Activated T-helper 1 cell treated with Interleukin-2 at 50 U/mL for 16 hours (primary cell): ENCODE measurements at places on chromosomes 7 and 10.

GRCh38 chr10:99777918-99778714 is 4.3 kb upstream of the ABCC2 start:
- DNase-seq, result no peak

DNA sequence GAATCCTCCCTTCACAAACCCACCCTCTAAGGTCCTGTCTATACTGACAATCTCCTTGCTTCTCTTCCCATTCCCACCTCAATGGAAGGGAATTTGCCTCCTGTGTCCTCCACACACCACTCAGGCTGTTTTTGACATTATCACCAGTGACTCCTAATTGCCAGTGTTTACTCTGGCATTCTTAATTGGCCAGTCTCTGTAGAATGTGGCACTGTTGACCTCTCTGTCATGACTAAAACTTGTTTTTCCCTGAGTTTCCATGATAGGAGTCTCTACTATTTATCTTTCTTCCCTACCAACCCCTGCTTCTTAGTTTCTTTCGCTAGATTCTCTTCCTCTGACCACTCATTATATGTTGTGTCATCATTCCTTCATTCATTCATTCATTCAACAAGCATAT is 12.1 kb downstream of the SLC16A12 start:
- DNase-seq, result no peak

DNA sequence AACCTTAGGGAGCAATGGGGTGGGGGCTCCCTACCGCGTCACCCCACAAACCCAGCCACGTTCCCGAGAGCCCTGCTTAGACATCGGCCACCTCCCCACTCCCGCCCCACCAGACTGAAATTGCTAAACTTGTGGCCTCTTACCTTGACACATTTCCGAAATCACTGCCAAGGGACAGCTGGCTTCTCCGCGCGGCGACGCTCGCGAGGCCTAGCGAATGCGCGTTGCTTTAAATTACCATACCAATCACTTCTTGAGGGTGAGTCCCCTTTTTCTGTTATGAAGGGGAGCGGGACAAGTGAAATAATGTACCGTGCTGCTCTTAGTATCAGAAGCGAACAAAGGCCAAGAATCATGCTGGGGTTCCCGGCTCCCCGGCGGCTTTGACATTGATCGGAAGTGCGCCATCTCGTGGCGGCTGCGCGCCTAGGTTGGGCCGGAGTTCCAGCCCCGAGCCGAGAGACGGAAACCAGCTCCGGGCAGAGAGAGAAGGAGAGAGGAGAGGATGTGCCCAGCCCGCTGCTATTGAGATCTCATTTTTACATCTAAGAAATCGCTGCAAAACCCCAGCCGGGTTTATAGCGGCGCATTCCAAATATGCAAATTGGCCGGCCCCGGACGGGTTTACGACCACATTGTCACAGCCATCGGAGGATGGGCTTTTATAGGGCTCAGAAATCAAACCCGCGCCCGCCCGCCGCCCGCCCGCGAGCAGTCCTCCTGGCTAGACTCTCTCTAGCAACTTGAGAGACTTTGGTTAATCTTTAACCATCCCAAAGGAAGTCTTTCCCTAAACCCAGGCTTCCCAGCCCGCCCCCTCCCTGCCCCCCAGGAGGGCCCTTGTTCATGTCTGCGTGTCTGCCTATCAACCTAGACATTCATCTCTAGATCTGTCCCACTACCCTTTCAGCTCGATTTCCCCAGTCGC is 5.3 kb downstream of the HOXA11 start:
- peak; percentile 46 for DNase-seq

DNA sequence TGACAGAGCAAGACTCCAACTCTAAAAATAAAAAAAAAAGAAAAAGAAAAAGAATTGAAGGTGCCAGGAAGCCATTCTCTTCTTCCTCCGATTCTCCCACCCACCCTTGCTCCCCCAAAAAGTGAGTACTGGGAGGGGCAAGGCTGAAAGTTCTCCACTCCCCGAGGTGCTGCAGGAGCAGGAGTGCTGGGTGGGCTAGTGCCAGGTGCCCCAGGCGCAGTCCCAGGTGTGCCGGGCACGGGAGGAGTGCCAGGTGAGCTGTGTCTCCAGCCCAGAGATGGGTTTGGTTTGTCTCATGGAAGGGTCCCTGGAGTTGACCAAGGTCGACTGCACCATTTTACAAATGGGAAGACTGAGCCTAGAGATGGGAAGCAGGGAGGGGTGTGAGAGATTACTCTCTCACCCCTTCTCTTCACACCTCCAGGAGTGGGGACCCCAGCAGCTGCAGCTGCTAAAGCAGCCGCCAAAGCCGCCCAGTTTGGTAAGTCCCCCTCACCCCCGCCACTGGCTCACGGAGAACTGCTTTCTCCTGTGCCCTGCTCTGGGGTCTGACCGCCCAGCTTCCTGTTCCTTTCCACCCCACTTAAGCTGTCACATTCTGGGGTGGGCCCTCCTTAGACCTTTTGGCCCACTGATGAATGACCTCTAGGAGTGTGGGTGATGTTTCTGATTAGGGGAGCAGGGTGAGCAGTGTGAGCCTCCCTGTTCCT is 26.2 kb upstream of the LIMK1 start:
- DNase-seq, result no peak

- DNase-seq, result no peak
Measured at GRCh38 chr10:48934672-48935501, 4.8 kb downstream of the LRRC18 start.

DNA sequence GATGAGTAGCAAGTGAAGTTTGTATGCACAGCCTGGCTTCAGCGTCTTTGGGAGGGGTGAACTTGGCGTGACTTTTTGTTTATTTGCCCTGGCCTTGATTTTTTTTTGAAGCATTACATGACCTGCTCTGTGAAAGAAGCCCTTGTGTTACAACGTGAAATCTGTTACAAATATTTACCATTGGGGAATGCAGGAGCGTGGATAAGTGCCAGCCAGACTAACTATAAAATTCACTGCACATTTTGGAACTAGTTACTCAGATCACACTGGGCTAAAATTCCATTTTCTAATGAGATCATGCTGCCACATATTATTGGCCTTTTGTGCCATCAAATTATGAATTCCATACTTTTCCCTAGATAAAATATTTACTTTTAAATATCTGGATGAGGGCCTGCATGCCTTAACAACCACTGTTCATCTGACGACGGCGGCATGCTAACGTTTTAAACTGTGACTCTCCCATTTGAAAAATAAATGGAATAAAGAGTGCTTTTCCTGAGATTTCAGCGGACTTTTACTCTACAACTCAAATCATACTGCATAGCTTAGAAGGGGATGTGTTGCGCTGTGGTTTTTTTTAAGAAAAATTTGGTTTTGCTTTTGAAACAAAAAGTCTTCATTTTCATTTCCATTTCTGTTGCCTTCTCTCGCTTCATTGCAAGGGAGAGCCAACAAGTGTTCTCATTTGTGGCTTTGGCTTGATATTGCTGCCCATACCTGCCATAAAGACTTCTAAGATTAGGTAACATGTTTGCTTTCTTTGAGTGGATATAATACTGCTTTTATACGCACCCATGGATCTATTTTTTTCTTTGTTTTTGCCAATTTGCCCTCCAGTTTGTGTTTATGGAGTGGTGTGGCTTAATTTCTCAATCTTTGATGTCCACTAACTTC is 352.2 kb downstream of the TFEC start:
- DNase-seq, result no peak

DNA sequence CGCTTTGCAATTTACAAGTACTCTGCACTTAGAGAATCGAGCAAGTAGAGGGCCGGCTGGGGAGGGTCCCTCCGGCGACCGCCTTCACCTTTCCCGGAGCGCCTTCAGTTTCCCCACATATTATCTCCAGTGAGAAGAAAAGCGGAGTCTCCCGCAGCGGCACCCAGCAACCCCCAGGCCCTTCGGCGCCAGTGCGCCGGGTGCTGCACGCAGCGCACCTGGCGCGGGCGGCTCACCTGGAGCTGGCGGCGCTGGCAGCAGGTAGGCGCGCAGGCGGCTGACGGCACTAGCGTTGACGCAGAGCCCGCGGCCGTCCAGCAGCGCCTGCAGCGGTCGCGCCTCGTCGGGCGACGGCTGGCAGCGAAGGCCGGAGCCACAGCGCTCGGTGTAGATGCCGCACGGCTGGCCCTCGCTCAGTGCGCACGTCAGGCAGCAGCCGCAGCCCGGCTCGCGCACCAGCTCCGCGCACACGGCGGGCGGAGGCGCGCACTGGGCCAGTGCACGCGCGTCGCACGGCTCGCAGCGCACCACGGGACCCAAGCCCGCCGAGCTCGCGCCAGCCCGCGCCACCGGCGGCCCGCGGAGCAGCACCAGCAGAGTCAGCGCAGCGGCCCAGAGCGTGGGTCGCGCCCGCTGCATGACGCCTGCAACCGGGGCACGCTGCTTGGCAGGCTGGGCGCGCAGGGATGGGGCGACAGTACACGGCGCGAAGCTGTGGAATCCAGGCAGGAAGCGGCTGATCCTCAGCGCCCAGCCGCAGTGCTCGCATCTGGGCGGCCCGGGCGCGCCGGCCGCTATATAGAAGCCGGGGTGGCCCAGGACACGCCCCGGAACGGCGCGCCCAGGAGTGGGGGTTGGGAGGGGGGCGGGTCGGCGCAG is at the start of gene IGFBP3:
Gene IGFBP3 (minus strand): TSS at position 771 of the 879 bp plus-strand sequence. CDS start 132 bp downstream, at position 639.
- peak; percentile 23 for DNase-seq

DNA sequence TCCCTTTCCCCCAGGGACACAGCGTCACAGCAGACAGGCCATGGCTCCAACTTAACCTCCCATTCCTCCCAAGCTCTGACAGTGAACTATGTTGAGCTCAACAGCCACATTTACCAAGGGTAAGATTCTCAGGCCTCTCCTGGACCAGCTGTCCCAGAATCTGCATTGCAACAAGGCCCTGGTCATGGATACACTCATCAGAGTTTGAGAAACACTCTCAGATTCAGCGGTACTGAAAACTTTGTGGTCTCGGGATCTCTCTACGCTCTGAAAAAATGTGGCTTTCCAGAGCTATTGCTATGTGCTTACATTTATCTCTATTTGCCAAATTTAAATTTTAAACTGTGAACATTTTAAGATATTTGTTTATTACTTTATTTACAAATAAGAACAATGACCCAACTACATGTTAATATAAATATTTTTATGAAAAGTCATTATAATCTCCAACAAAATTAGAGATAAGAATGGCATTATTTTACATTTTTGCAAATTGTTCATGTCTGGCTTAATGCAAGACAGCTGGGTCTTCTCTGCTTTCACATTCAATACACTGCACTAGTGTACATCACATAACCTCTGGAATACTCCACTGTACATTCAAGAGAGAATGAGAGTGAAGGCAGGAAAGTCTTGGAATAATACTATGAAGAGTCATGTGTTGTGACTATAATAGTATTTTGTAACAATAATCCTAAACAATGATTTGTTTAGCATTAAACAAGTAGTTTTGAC is 190.9 kb upstream of the PITRM1 start:
- no peak for DNase-seq

- DNase-seq, result no peak
Measured at GRCh38 chr7:74430961-74431466, 22.7 kb upstream of the GTF2IRD1 start.

- no peak for DNase-seq
Measured at GRCh38 chr7:128020159-128020558, 11.1 kb downstream of the LRRC4 start.

- no peak for DNase-seq
Measured at GRCh38 chr10:23120001-23120934, 24.9 kb downstream of the MSRB2 start.

- no peak for DNase-seq
Measured at GRCh38 chr10:22693860-22694259, 20.5 kb downstream of the PIP4K2A start.

GRCh38 chr7:79291498-79291865 is 162.0 kb downstream of the MAGI2 start:
- no peak for DNase-seq

DNA sequence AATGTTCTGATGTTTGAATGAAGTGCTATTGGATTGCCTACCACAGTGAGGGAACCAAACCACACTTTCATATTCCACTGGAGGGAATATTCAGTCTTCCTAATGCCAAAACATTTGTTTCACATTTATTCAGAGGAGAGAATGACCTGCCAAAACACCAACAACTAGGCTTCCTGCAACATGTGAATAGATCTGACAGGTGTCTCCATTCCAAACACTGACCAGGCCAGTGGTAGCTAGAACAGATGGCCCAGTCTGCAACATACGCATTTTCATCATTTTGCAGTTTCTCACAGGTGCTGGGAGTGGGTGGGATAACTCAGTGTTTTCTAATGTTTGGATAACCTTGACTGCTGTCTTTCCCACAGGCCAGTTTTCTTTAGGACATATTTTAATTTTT is 110.0 kb downstream of the RELN start:
- DNase-seq, result no peak

DNA sequence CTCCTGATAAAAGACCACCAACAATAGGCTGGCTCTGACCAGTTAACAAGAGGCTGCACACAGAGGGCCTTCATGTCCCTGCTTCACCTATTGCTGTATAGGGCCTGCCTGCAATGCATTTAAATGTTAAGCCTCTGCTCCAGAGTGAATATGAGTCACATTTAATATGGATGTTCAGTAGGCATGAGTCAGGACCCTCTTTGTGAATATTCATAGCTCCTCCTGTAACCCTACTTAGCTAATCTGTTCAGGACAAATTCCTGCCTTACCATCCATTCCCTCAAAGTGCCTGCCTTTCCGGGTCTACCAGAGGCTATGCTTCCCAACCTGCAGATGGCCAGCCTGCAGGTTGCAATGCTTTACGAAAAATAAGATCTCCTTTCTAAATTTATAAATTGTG is 32.5 kb downstream of the ARHGAP22 start:
- DNase-seq, result no peak

- DNase-seq, result no peak
Measured at GRCh38 chr7:149072438-149072775, 18.1 kb downstream of the ZNF786 start.

- no peak for DNase-seq
Measured at GRCh38 chr10:79049931-79050895, 18.6 kb upstream of the ZMIZ1 start.

- DNase-seq, result no peak
Measured at GRCh38 chr10:72421885-72422540, 67.3 kb upstream of the DNAJB12 start.

GRCh38 chr10:113736576-113736975 is 14.9 kb upstream of the PLEKHS1 start:
- no peak for DNase-seq

DNA sequence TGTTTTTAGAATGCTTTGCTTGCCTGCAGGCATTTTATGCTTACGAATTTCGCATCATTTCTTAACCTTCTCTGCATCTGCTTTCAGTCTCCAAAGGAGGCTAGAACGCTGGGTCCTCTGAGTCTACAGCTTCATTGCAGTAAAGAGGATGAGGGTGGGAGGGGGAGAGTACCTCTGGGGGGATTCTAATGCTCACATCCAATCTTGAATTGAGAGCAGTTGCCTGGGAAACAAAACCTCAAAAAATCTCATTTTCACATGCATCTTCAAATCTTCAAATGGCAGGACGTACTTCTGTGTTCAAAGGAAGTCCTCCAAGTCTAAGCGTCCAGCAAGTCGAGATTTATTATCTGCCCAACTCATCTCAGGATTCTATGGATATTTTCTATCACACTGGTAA is 100.7 kb upstream of the PRKCQ start:
- no peak for DNase-seq

GRCh38 chr10:46035923-46036849 is 5.8 kb upstream of the NCOA4 start:
- DNase-seq, result no peak

- no peak for DNase-seq
Measured at GRCh38 chr10:61975391-61975932, 74.0 kb downstream of the ARID5B start.

GRCh38 chr7:73742753-73743641 is 4.4 kb upstream of the ABHD11 start:
- DNase-seq, result no peak

GRCh38 chr7:134567368-134567767 is 18.5 kb downstream of the AKR1B15 start:
- DNase-seq, result no peak
